ENCODE measurements at places on chromosomes 1 and 21. TPM values are rescaled to one million over a fixed set of nuclear protein-coding genes. Genes with fewer than 3 reads are reported as not detected.

- DNase-seq = no peak
Measured at GRCh38 chr1:19411612-19412011, 73.7 kb downstream of the CAPZB start.

DNA sequence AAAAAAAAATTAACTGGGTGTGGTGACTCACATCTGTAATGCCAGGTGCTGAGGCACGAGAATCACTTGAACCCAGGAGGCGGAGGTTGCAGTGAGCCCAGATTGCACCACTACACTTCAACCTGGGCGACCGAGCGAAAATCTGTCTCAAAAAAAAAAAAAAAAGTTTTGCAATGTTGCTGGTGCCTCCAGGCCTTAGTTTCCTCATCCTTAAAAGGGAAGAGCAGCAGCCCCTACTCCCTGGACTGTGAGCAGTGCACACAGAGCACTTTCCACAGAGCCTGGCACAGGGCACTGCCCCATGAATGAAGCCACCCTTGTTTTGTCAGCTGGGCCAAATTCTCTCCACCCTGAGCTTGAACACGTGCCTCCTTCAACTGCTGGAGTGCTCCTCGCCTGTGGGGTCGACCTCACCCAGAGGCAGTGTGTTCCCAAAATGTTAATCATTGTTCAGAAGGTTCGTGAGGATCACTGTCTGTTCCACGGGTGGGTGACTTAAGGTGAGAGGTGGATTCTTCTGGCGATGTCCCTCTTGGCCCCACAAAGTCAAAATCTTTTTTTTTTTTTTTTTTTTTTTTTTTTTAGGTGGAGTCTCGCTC is 152.1 kb upstream of the TMEM51 start:
- no peak for DNase-seq

GRCh38 chr1:201673915-201674314 is 135.0 kb downstream of the NAV1 start:
- DNase-seq = no peak

DNA sequence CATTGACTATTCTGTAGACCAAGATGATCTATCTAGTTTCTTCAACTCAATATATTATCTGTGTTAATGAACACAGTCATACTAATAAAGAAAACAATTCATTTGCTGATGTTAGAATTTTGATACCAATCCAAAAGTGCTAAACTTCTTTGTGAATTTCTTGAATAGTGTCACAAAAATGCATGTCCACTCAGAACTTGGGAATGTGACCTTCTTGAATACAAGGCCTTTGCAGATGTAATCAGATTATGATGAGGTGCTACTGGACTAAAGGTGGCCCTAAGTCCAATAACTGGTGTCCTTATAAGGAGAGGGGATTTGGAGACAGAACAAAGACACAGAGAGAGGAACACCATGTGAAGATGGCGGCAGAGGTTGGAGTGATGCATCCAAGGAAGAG is 305.8 kb upstream of the ZP4 start:
- DNase-seq = no peak

DNA sequence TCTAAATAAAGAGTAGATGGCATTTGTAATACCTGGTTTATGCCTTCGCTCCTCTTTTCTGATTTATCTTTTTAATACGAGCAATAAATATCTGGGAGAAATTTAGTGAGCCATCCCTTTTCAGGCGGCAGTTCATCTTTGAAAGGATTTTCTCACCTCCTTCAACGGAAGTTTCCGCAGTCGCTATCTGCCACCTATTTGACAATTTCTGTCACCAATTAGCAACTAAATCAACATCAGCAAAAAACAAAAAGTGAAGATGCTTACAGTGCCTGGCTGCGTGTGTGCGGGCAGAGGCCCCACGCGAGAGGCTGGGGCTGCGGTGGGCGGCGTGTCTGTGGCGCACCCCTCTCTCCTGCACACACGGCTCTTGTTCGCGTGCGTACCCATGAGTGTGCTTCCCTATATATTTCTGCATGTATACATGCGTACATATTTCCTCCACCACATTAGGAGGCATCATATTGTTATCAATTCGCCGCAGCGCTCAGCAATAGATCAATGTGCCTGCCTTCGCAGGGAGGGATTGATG is 117.3 kb upstream of the BARHL2 start:
- DNase-seq = no peak

DNA sequence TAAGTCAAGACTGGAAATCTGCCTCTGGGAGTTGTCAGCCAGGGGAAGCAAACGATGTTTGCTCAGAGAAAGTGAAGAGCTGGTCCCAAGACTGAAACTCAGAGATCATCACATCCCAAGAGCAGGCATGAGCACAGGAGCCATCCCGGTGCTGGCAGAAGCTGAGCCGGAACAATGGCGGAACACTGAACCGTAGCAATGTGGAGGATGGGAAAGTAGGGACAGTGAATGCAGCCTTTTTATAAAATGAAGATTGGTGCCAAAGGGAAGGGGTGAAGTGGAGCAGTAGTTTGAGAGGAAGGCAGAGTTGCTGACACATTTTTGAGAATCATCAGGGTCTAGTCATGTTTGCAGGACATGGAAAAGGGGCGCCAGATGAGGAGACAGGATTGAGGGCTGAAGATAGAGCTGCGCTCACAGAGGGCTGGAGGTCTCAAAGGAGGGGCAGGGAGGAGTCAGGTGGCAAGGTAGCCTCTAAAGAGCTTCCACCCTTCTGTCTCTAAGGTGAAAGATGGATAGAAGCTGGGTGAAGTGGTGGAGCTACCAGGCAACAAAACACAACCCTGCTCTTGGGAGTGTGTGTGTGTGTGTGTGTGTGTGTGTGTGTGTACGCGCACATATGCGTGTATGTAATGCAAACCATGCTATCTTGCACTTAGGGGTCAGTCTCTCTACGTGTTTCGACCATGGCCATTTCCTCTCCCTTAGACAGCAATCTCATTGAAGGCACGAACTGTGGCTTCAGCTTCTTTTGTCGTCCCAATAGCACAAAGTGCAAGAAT is 94.3 kb upstream of the IRF2BP2 start:
- DNase-seq = no peak

- no peak for DNase-seq
Measured at GRCh38 chr21:38490411-38491020, 7.8 kb downstream of the ERG start.

DNA sequence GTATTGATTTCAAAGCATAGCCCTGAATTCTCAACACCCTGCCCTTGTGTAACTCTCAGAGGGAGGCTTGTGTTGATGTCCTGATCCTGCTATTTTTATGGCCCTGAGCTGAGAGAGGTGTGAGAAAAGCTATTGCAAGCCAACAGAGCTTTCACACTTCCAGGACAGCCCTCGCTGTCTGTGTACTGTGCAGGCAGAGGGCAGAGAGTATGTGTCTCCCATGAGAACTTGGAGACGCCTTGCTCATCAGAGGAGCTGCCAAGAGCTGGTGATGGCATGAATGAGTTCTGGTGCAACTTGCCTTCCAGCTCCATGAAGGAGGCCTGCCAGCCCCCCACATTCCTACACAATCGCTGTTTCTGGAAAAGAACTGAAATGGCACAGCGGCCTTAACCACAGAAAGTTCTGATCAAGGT is 144.1 kb upstream of the AJAP1 start:
- no peak for DNase-seq

GRCh38 chr1:31768939-31769704 is 5.0 kb upstream of the ADGRB2 start:
- DNase-seq = no peak

- DNase-seq = no peak
Measured at GRCh38 chr1:79010589-79010988, 4.1 kb upstream of the ADGRL4 start.

GRCh38 chr1:63435161-63435560 is 67.7 kb downstream of the ALG6 start:
- DNase-seq = no peak

DNA sequence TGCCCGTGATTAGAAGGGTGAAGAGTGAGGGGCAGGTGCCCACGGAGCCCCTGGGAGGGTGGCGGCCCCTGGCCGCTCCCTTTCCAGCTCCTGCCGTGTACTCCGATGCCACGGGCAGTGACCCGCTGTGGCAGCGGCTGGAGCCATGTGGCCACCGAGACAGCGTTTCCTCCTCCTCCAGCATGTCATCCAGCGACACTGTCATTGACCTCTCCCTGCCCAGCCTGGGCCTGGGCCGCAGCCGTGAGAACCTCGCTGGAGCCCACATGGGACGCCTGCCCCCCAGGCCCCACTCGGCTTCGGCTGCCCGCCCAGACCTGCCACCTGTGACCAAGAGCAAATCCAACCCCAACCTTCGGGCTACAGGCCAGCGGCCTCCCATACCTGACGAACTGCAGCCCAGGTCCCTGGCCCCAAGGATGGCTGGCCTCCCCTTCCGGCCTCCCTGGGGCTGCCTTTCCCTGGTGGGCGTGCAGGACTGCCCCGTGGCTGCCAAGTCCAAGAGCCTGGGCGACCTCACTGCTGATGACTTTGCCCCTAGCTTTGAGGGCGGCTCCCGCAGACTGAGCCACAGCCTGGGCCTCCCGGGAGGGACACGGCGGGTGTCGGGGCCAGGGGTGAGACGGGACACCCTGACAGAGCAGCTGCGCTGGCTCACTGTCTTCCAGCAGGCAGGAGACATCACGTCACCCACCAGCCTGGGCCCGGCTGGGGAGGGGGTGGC is 22.0 kb downstream of the PANK4 start:
- no peak for DNase-seq

DNA sequence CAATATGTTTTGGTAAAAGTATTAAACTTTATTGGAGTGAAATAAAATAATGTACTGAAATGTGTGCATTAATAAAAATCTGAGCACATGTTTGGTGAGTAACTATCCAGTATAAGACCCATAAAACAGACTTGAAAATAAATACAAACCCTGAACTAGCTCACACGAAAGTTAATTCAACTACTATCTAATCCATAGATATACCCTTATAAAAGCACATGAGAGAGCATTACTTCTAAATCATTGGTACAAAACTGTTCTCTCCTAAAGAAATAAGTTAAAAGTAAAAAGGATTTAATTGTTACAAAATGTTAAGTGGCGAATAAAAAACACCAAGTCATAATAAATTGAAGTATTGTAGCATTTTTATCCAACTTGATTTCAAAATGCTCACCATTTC is 295.6 kb downstream of the PTPRC start:
- DNase-seq = no peak

GRCh38 chr21:33769057-33769456 is 126.8 kb downstream of the ITSN1 start:
- DNase-seq = no peak

DNA sequence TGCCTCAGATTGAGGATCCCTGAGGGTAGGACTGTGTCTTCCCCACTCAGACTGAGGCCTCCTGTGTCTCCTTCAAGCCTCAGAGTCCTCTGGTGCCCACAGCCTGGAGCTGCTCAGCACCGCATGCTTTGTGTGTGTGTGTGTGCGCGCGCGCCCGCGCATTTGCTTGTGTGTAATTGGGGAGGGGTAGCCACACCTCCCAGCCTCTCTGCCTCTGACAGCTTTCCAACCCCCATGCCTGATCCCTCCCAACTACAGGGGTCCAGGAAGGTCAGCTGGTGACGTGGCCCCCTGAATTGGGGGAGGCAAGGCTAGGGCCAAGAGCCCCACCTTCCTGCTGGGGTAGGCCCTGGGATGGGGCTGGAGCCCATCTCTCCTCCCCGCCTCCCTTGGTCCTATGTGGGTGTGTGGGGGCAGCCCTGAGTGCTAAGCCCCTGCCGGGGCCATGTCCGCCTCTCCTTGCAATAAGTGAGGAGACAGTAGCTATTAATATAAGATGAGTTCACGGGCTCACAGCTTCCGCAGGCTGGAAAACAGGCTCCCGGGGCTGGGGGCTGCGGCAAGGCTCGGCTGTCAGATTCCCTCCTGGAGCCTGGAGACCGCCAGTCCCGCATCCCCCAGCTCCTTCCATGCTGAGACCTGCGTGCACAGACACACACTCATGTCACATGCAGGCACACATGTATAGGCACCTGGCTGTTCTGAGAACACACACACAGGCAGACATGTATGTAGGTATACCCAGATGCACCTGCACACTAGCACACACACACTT is 7.0 kb downstream of the GPR3 start:
- no peak for DNase-seq

- DNase-seq = no peak
Measured at GRCh38 chr1:94096797-94097549, 24.0 kb downstream of the ABCA4 start.

DNA sequence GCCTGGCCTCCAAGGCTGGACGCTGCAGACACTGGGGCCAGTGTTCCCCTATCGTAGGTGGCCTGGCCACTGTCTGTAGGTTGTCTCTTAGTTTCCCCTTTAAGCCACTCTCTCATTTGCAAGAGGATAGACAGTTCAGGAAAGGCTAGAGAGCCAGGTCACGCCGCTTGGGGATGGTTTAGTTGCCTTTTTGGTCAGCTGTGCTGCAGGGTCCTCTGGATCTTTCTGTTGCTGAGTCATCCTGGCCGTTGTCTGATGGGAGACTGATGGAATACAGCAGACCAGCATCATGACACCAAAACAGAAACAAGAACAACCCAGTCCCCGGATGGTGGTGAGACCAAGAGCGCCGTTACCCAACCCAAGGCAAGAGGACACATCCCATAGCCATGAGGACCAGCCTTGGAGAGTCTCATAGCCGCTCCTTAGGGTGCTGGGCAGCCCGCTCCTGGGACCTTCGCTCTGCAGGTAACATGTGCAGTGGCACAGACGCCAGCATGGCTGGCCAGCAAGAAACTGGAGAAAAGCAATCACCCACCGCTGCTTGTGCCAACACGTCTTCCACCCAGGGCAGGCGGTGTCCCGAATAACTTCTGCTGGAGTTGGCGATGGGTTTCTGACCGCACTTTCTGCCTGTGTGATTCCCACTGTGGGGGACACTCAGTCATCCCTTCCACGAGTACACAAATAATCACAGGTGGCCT is 79.1 kb upstream of the COL6A1 start:
- DNase-seq = no peak

GRCh38 chr1:230276401-230276800 is 149.7 kb downstream of the PGBD5 start:
- DNase-seq = no peak

- DNase-seq = no peak
Measured at GRCh38 chr1:216641669-216642460, 81.4 kb downstream of the ESRRG start.

GRCh38 chr21:34883491-34884271 is 165.4 kb downstream of the RUNX1 start:
- no peak for DNase-seq

The TP73 gene
- 6.9 TPM for total RNA-seq

The MAN1C1 gene
- total RNA-seq = 0.48 TPM

The NR1I3 gene
- total RNA-seq = not detected

The PLEKHN1 gene
- total RNA-seq = 9.1 TPM

The SPRR2A gene
- total RNA-seq = not detected

The PTPRC gene
- total RNA-seq = 0.79 TPM

The FNDC7 gene
- not detected for total RNA-seq

The TDRKH gene
- 13.4 TPM for total RNA-seq

The TM2D1 gene
- 36.8 TPM for total RNA-seq
